ENCODE measurements at places on chromosomes 5 and 9.

DNA sequence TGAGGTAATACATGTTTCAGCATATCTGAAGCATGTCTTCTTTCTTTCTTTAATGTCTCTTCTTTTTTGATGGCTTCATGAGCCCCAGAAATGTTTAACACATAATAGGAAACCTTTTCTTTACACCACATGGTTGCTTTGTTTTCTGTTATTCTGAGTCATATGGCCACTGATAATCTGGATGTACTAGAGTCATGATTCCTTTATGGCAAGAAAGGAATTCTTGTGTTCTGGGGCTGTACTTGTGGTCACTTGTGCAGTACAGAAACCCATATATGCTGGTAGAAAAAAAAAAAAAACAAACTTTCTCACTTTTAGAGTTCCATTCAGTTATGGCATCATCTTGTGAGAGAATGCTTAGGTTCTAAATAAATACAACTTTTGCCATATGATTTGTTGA is 1669.3 kb upstream of the CDH9 start:
- no peak for DNase-seq

- no peak for DNase-seq
These were observed 23.2 kb upstream of the RCL1 start for GRCh38 chr9:4769321-4770080.

DNA sequence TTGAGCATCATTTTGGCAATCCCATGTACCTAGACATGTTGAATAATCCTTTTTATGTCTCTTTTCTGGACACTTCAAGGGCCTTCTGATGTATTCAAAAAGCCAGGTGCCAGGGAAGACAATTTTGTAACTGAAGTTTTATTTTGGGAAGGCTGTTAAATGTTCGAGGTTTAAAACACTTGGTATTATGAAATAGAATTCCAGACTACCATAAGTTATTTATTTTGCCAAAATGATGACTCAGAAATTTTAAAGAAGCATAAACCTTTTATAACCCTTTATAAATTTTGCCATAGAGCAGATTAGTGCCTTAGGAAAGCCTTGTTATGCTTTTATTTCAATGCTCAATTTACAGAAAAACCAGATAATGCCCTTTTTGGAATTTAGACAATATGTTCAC is 30.3 kb upstream of the UHRF2 start:
- no peak for DNase-seq

GRCh38 chr5:56688402-56688801 is 126.9 kb upstream of the MAP3K1 start:
- no peak for DNase-seq

DNA sequence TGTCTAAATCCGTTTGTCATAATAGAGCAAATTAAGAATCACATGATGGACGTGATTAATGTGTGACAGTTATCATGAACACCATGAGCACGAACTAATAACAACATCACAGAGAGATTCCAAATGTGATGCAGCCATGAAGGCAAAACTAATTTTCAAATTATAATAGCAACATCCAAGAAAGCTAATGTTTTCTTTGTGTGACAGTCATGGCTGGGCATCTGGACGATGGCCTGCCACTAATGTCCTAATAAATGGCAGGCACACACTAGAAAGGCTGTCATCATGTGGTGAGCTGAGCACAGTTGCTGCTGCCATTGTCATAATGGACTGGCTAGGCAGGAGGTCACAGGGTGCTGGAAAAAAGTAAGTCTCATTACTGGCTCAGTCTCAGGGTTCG is 280.0 kb upstream of the EFNA5 start:
- no peak for DNase-seq

DNA sequence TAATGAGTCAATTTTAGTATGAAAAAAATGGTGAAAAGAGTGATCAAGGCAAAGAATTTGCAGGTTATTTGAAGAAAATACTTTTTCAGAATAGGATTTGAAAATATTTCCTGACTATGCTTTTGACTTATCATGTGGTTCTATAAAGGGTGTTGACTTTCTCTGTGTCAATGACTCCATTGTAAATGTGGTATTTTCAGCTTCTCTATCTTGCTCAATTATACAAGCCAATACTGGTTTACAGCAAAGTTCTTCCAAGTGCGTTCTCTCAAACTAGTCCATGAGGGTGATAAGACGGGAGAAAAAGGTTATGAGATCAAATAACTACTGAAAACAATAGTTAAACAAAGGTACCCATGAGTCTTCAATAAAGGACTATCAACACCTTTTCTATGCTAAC is 21.7 kb downstream of the IL33 start:
- no peak for DNase-seq

DNA sequence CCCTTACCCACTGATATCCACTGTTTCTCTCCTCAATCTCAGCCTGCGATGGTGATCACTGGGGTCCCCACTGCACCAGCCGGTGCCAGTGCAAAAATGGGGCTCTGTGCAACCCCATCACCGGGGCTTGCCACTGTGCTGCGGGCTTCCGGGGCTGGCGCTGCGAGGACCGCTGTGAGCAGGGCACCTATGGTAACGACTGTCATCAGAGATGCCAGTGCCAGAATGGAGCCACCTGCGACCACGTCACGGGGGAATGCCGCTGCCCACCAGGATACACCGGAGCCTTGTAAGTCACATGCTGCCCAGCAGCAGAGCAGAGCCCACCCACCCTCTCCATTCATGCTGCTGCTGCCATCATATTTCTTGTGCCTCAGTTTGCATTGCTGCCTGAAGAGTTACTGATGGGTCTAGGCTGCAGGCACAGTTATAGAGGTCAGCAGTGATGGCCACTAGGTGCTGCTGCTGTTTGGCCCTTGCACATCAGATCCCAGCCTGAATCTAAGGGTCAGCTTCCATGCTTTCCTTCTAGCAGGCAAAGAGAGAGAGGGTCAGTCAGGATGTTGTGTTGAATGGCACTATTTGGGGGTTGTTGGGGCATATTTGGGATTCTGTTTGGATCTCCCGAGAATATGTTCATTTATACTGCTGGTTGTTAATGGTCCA is 106.0 kb downstream of the MEGF10 start:
- no peak for DNase-seq

GRCh38 chr5:81242906-81243436 is 9.8 kb downstream of the CKMT2 start:
- DNase-seq, result no peak

Data from activated naive CD4-positive, alpha-beta T cell treated with Interleukin-2 at 50 U/mL for 16 hours (primary cell).